ENCODE measurements at places on chromosomes 11 and 22.
A peak's percentile ranks its signal among the peaks of the same experiment; 100 is the strongest.

DNA sequence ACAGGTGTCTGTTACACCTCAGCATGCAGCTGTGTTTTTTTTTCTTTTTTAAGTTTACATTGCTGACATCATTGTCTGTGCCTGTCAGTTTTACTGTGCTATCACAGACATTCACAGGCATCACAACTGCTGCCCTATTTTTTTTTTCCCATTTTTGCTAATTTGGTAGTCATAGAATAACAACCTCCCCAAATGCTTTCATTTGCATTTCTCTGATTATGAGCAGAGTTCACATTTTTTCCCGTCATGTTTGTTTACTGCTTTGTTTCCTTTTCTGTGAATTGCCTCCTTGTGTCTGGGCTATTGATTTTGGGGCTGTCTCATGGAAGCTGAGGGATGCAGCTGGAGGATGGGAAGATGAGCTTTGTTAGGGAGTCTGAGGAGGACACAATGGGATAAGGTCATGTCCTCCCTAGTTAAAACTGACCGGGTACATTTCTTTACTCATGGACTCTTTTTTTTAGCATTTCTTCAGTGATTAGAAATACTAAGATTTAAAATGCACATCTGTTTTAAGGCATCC is 155.1 kb downstream of the LDLRAD3 start:
- DNase-seq = no peak

- DNase-seq = no peak
These were observed 18.4 kb downstream of the MS4A6E start for GRCh38 chr11:60345489-60345888.

DNA sequence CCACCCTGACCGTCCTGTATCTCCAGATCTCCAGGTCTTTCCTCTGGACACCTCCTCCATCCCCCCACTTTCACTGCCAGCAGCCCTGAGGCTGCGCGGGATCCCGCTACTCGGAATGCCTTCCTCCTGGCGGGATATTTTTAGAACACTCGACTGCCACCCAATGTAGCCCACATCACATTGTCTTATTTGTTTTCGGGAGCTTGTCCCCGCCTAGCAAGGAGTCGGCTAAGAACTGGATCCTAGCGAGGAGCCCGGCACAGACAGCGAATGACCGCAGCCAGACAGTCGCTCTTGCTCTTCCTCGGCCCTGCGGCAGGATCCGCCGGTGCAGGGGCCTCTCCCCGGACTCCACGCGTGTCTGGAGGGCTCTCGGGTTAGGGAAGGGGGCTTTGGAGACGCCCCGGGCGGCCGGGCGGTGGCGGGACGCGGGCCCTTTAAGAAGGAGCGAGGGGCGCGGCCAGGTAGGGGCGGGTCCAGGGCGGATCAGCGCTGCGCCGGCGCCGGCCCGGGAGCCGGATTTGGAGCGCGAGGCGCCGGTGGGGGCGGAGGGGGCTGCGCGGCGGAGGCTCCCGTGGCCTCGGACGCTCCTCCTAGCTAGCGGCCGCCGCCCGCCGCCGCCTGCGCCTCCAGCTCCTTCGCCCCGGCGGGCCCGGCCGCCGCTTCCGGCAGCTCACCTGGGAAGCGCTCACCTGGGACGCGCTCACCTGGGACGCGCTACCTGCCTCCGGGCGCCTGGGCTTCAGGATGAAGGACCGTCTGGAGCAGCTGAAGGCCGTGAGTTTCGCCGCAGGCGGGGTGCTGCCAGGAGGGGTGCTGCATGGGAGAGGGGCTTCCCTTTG is at the start of gene STX3:
Gene STX3, plus strand, starts transcription at position 518 of the 842 bp plus-strand sequence. Its CDS starts 230 bp downstream, at position 748.
- DNase-seq = no peak

- DNase-seq = no peak
These were observed 1.8 kb downstream of the FLI1 start for GRCh38 chr11:128695539-128696221.

DNA sequence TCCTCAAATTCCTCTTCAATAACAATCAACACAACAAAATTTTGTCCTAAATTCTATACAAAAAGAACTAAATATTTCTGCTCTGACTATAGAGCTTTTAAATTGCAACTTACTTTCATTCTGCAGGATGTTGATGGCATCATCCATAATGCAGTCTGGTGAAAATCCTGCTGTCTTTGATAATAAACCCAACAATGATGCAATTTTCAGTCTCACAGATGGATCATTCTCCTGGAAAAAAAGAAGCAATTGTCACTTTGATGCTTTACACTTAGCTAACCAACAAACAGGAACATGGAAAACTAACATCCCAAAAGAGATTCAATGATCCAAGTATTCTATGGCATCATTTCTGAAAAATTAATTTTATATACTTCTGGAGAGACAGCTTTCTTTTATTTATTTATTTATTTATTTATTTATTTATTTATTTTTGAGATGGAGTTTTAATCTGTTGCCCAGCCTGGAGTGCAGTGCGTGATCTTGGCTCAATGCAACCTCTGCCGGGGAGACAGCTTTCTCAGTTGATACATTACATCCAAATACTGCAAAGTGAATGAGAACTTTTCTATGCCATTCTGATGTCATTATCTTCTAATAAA is 13.0 kb downstream of the INTS4 start:
- DNase-seq = no peak

- no peak for DNase-seq
These were observed 23.3 kb downstream of the OSBP2 start for GRCh38 chr22:30717952-30718351.

GRCh38 chr22:34493486-34493885 is 572.5 kb upstream of the ISX start:
- DNase-seq = no peak

GRCh38 chr11:124955035-124955434 is 1.0 kb downstream of the CCDC15 start:
- DNase-seq = no peak

DNA sequence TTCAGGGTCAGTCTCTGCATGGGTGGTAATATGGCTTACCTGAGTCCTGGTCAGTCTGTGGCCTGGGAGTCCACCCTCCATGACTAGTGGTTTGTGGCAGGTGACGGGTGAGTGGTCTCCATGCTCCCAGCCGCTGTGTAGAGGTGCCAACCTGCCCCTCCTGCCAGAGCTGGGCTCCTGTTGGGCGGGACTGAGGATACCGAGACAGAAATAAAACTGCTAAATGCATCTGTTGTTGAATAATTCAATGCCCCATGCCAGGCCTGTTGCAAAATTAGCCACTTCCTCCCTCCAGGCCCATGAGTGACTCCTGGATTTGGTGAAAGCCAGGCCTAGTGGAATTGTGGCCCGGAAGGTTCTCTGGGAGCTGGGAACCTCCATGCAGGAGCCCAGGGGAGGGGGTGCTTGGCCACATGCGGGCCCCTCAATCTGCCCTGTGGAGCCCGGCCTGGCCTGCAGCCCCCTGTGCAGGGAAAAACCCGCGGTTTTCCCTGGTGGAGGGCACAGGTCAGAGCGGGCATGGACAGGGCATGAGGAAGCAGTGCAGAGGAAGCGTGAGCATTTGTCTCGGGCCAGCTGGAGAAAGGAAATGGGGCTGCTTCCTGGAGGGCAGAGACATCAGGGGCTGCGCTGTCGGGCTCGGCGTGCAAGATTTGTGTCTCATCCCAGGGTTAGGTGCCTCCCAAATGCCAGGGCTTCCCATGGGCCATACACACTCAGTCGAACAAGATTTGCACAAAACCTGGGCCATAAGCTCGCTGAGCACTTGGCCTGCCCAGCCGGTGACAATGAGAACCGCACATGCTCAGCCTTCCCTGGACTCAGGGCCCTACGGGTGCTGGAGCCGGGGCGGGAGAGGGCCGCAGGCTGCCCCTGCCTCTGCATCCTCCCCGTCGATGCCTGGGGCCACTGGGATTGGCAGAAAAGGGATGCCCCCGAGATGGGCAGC is 66.9 kb downstream of the KCNQ1 start:
- DNase-seq = peak; percentile 19

- DNase-seq = no peak
These were observed 20.1 kb downstream of the TSSC4 start for GRCh38 chr11:2420502-2421225.

GRCh38 chr11:32931606-32932005 is 39.0 kb downstream of the QSER1 start:
- DNase-seq = no peak

- no peak for DNase-seq
These were observed 19.5 kb downstream of the PIK3IP1 start for GRCh38 chr22:31272522-31273446.

- DNase-seq = no peak
These were observed 10.1 kb downstream of the CBX6 start for GRCh38 chr22:38861927-38862326.

- DNase-seq = no peak
These were observed 8.7 kb downstream of the PPFIBP2 start for GRCh38 chr11:7522546-7522945.

DNA sequence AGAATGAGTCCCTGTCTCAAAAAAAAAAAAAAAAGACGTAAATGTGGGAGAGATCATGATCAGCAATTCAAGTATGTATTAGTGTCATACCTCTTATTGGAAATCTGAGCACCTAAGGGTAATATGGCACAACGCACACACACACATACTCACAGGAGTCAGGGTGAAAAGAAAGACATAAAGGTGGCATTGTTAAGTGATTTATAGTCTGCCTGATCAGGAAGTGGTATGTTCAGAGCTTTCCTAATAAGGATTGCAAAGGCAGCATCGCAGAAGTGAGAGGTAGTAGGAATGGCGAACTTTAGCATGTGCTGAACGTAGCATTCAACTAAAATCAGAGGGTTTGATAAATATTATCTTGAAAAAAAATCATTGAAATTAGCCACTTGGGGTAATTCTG is 854.3 kb downstream of the METTL15 start:
- no peak for DNase-seq

GRCh38 chr11:61890529-61891330 is 615 bp downstream of the FADS3 start:
- peak; percentile 58 for DNase-seq

GRCh38 chr22:31940506-31940905 is 3.8 kb upstream of the YWHAH start:
- DNase-seq = no peak

GRCh38 chr22:20111045-20111688 is 4.7 kb upstream of the RANBP1 start:
- DNase-seq = no peak

- no peak for DNase-seq
These were observed 527.8 kb downstream of the BRD1 start for GRCh38 chr22:49299821-49300231.

- peak; percentile 86 for DNase-seq
These were observed 6.2 kb upstream of the IGSF22 start for GRCh38 chr11:18731949-18732821.

GRCh38 chr11:72084965-72085364 is 4.3 kb downstream of the LRRC51 start:
- no peak for DNase-seq

- no peak for DNase-seq
These were observed 999 bp downstream of the TSKU start for GRCh38 chr11:76783896-76784813.

DNA sequence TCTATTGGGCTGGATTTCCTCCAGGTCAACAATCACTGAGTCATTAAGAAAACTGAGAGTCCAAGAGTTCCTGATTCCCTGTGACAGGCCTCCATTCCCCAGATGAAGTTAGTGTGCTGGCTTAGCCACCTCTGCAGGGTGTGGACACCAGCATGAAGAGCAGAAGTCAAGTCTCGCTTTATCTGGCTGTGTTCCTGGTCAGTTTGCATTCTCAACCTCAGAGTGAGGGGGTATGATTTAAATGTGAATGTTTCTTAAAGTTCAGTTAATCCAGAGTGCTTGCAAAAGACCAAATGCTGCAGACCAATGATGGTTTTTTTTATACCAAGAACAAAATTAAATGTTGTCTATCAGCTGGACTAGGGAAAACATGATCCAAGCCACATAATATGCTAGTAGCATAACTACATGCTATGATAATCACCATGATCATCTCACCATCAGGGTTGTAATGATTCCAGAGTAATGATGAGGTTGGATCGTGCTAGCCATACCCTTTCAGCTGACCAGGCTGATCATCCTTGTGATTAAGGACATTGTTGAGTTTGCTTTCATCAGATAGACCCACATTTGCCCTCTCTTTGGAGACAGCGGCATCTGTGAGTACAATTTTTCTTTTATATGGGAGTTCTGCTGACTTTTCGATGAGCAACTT is 145.8 kb upstream of the ARHGAP20 start:
- no peak for DNase-seq

DNA sequence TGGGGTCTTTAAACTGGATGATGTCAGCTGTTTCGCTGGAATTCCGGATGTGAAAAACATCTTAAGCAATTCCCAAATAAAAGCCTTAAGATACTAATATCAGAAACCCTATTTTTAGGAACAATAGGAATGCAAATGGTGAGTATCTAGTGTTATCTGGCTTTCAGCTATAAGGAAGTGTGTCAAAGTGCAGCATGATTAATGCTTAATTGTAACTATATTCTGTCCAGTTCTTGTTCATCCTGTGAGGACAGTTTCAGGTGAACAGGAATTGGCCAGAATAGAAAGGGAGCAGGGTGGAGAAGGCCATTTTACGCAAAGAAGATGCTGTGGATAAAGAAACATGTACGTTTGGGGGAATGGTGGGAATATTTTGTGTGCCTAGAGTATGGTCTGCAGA is 108.2 kb downstream of the RASSF10 start:
- no peak for DNase-seq

- no peak for DNase-seq
These were observed 32.6 kb downstream of the RTN4R start for GRCh38 chr22:20235389-20235991.

- DNase-seq = no peak
These were observed 27.0 kb upstream of the LRRC4C start for GRCh38 chr11:41486424-41486823.

- peak; percentile 11 for DNase-seq
These were observed 5.5 kb downstream of the C11orf21 start for GRCh38 chr11:2295971-2296912.

- no peak for DNase-seq
These were observed at the start of gene NAALAD2 for GRCh38 chr11:90134478-90135003. NAALAD2 (plus strand) TSS chr11:90134663; CDS start chr11:90134759, 96 bp downstream.

DNA sequence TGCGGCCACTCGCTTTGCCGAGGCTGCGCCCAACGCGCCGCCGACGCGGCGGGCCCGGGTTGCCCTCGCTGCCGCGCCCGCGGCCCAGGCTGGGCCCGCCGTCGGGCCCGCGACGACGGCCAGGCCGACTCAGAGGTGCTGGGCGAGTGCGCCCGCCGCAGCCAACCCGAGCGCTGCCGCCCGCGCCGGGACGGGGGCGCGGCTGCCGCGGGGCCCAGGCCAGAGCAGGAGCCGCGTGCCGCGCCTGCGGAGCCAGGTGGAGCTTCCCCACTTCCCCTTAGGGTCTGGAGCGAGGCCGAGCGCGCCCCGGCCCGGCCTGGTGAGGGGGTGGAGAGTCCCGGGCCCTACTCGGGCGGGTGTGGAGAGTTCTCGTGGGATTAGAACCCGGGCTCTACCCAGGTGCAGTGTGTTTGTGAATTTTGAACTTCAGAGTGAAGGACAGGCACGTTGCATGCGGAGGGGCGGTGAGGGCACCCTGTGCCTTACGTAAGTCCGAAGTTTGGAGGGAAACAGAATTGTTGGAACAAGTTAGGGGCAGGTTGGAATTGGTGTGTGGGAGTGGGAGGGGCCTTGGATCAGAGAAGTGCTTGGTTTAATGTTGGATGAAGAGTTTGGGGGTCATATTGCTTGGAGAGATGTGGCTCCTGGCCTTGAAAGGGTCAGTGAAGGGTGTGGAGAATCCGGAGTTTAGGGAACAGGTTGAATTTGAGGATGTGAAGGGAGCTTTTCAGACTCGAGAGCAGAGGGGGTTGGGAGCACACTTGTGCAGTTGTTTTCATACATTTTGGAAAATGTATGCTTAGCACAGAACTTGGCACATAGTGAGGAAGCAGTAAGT is 697 bp downstream of the RNF169 start:
- DNase-seq = no peak

Data from omental fat pad (tissue), 4 donors.